ENCODE measurements at places on chromosomes 1 and 21.

GRCh38 chr1:74065081-74065480 is 132.9 kb downstream of the LRRIQ3 start:
- DNase-seq = no peak

- no peak for DNase-seq
Measured at GRCh38 chr1:88773540-88774150, 89.6 kb downstream of the PKN2 start.

DNA sequence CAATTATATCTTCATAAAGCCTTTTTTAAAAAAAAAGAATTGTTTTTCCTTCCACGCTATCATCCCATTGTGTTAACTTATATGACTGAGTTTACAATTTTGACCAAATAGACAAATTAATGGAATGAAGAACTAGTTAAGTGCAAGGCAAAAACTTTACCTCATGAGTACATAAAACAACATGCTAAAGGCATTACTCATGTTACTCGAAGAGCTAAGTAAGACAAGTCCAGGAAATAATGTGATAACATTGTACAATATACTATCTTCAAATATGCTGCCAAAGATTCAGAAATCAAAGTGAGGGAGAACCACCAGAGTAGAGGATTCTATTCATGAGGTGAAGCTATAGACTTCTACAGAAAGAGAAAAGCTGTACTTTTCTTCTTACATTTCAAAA is 24.2 kb upstream of the DYNLT5 start:
- DNase-seq = no peak

- peak; percentile 63 for DNase-seq
Measured at GRCh38 chr1:167221738-167222610, 1.3 kb downstream of the POU2F1 start.

DNA sequence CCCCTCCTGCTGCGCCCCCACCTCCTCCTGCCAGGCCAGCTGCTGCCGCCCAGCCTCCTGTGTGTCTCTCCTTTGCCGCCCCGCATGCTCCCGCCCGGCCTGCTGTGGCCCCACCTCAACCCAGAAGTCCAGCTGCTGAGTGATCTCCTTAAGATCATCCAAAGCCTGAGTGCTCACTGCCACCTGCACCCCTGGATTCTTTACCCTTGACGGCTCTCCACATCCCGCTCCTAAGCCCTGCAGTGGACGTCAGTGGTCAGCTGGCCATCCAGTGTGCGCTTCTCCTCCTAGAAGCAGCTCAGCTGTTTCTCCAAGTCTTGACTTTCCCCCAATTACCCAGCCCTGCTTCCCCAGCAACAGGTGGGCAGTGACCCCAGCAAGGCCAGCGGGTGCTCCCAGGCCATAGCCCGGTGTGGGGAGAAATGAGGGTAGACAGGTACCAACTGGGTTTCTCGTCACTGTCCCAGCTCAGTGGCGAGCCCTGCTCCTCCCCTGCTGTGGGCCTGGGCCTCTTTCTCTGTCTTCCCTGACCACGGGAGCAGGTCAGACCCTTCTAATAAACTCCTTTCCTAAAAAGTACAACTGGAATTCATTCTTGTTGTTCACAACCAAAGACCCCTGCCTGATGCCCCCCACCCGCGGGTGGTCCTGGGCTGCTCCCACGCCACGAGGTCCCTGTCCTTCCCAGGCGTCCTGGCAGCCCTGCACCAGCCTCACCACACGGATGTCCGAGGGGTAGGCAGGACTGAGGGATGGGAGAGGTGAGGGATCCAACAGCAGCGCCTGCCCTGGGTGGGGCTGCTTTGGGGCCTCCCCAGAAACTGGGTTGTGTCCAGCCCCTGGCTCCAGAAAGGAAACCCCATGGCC is 1.4 kb downstream of the KRTAP10-7 start:
- DNase-seq = no peak

GRCh38 chr1:7325254-7325653 is 445.8 kb upstream of the VAMP3 start:
- DNase-seq = no peak

DNA sequence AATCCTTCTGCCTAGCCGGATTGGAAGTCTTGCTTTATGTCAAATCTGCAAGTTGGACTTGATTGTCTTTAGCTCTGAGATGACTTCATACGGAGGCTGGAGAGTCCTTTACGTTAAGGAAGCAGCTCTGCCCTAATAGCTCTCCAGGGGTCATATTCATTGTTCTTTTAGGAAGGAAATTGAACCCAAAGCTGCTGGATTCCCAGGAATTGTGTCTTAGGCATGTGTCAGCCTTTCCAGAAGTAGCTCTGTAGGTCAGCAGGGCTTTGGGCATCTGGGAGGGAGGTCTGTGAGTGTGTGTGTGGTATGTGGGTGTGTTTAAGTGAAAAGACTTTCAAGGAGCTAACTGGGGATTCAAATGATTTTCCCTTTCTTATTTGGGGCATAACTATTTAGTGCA is 82.4 kb downstream of the ABCA4 start:
- no peak for DNase-seq

DNA sequence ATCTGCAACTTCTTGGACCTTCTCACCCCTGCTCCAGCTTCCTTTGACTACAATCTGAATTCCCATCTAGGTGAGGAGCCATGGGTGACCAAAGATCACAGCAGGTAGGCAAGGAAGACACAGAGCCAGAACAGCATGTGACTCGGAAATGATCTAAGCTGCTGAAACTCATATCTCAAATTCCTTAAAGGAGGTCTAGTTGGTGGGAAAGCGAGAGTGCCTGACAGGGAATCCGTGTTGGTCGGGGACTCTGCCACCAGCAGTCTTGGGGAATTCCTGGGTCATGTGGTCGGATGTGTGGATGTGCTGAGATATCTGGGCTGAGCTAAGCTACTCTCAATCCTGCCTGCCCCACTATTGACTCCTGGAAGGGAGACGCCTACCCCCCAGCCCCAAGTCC is 3.2 kb upstream of the NUAK2 start:
- DNase-seq = no peak

DNA sequence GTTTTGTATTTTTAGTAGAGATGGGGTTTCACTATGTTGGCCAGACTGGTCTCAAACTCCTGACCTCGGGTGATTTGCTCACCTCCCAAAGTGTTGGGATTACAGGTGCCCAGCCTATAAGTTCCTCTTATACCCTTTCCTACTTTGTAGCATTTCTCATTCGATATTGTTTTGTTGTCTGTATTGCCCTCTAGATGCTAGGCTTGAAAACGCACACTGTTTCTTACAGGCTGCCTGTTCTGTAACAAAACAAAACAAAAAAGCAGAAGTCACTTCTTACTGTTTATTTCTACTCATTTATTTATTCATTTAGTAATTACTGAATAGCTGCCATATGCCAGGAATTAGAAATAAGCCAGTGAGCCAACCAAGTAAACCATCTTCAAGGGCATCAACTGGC is 136.9 kb upstream of the BMP8A start:
- DNase-seq = no peak

- DNase-seq = no peak
Measured at GRCh38 chr1:59096501-59096900, 200.4 kb upstream of the FGGY start.

GRCh38 chr21:17044696-17045095 is 468.1 kb upstream of the CXADR start:
- DNase-seq = no peak

All from GM13976 (cell line).